SK-MEL-5 (cell line): ENCODE measurements at places on chromosomes 12 and 14. TPM values are rescaled to one million over a fixed set of nuclear protein-coding genes. Genes with fewer than 3 reads are reported as not detected.

Gene EGLN3
- 22.8 and 31.7 TPM in 2 replicates for total RNA-seq

Gene CCDC59
- total RNA-seq, result 59.5 and 60.1 TPM in 2 replicates

Gene VWF
- 0.13 and 0.37 TPM in 2 replicates for total RNA-seq

Gene KCNC2
- not detected in 2 replicates for total RNA-seq

Gene FBXO34
- total RNA-seq, result 14.2 and 15.6 TPM in 2 replicates

Gene MRPL52
- 43.9 and 65.2 TPM in 2 replicates for total RNA-seq

Gene E2F7
- total RNA-seq, result 5.0 and 6.8 TPM in 2 replicates
